ENCODE measurements at places on chromosomes 12 and 14. TPM values are rescaled to one million over a fixed set of nuclear protein-coding genes. Genes with fewer than 3 reads are reported as not detected.

GLIPR1L1 gene
- not detected for total RNA-seq

MYH6 gene
- total RNA-seq, result not detected

TMEM121 gene
- 3.9 TPM for total RNA-seq

MLEC gene
- total RNA-seq, result 82.3 TPM

RERGL gene
- total RNA-seq, result 2.3 TPM

VWF gene
- 116 TPM for total RNA-seq

PAPLN gene
- total RNA-seq, result 47.7 TPM

DNA sequence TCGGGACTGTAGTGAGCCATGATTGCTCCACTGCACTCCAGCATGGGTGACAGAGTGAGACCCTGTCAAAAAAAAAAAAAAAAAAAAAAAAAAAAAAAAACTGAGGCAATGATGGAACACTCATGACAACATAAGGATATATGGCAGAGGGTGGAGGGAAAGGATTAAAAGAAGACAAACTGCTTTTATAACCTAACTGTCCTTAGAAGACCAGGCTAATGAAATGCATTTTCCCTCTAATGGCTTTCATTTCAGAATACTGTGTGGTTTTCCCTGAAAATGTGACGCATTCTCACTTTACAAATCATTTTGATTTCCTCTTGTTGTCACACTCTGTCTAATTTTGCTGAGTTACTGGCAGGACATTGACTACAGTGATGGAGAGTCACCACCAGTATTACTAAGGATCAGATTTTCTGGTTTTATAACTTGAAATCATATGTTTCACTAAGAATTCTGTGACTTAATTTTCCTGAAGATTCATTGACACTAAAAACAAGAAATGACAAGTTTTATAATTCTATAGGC, 137.6 kb upstream of the SSTR1 start:
- no peak for ATAC-seq

DNA sequence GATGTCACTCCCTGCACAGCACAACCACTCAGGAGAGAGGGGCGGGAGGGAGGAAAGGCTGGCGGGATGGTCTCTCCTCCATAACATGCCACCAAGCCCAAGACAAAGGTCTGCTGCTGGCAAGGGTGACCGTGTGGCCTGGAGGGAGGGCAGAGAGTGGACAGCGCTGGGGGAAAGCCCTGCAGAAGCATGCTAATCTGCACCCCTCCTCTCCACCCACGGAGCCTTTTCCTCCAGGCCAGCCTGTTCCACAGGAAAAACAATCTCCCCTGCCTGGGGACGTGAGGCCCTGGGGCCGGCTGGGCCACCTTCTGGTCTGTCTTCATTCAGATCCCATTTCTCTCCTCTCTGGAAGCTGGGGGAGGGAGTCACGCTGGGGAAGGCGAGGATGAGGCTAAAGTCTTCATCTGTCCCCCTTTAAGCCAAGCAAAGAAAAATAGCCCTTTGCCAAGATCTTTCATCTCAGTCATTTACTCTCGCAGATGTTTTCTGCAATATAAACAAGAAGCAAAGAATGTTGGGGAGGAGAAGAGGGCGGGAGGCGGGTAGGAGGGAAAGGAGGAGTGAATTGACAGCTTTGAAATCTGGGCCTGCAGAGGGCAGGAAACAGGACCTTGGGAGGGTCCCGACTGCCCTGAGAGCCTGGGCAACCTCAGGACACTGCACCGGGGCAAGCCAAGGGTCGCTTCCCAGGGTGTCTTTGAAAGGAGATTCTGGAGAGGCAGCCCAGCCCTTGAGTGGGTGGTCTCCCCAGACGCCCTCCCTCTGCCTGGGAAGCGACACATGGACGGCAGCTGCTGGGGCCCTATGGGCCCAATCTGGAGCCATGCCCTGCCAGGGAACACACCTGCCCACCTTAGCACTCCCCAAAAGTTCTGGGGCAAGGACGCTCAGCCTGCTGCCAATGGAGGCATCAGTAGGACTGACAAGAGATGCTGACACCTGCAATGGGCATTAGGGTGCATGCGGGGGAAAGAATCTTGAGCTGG, 133.6 kb downstream of the ZFP36L1 start:
- ATAC-seq, result peak; percentile 27

DNA sequence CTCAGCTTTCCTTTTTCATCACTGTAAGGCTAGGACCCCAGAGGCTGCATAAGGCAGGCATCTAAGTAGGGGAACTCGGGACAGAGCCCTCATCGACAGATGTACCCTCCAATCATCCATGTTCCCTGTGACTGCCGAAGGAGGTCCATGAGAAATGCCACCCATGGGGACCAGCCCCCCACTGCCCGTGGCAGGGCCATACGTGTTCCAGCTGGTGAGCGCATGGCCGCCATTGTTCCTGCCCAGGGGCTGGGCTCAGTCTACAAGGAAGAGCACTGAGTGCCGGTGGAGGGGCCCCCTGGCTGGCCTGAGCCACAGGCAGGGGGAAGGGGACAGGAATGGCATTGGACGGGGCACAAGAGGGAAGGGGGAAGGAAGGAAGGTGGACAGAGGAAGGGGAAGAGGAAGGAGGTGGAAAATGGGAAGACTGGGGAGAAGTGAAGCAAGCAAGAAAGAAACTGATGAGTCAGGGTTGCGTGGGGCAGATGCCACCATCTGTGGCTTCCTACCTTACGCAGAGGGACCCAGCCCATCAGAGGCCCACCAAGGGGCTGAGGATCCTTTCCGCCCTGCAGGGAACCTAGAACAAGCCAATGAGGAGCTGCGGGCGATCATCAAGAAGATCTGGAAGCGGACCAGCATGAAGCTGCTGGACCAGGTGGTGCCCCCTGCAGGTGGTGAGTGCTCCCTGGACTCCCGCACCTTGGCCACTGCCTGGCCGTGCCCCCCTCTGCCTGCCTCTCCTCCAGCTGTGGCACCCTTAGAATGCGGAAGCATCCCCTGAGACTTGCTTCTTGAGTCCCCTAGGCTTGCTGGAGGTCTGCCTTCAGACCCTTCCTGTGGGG, 120.6 kb upstream of the FKBP4 start:
- ATAC-seq, result no peak

DNA sequence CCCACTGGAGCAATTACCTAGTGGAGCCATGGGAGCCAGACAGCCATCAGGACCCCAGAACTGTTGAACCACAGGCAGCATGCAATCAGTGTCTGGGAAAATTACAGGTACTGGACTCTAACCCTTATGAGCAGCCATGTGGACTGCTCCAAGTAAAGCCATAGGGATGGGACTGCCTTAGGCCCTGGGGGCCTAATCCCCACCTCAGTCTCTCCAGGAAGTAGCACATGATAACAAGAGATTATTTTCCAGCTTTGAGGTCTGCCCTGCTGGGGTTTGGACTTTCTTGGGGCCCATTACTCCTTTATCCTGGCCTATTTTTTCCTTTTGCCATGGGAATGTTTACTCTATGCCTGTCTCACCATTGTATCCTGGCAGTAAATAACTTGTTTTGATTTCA, 226.8 kb downstream of the AEBP2 start:
- ATAC-seq, result no peak

- no peak for ATAC-seq
Measured at GRCh38 chr12:71558445-71558844, 105.2 kb downstream of the ZFC3H1 start.

- no peak for ATAC-seq
Measured at GRCh38 chr14:58944343-58944967, 244.0 kb upstream of the DAAM1 start.

- ATAC-seq, result no peak
Measured at GRCh38 chr14:100362311-100362927, 39.3 kb downstream of the SLC25A47 start.

- ATAC-seq, result no peak
Measured at GRCh38 chr14:24556756-24557155, 19.3 kb downstream of the CTSG start.

GRCh38 chr12:67911275-67911600, 78.0 kb upstream of the IFNG-AS1 start:
- no peak for ATAC-seq

DNA sequence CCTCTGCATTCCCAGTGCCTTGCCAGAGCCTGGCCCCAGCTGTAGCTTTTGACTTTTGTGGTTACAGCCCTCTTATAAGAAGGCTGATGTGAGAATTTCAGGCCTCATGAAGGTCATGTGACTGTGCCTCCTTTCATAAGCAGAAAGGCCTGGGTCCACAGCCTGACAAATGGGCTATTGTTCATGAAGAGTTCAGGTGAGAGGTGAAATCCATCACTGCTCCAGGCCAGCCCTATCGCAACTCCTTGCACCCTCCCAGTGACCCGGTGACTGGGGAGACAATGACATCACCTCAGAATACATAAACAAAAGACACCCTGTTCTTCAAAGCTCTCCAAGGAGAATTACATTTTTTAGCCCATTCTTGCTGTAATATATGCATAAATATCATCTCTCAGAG, 321.5 kb downstream of the PCNX1 start:
- no peak for ATAC-seq

DNA sequence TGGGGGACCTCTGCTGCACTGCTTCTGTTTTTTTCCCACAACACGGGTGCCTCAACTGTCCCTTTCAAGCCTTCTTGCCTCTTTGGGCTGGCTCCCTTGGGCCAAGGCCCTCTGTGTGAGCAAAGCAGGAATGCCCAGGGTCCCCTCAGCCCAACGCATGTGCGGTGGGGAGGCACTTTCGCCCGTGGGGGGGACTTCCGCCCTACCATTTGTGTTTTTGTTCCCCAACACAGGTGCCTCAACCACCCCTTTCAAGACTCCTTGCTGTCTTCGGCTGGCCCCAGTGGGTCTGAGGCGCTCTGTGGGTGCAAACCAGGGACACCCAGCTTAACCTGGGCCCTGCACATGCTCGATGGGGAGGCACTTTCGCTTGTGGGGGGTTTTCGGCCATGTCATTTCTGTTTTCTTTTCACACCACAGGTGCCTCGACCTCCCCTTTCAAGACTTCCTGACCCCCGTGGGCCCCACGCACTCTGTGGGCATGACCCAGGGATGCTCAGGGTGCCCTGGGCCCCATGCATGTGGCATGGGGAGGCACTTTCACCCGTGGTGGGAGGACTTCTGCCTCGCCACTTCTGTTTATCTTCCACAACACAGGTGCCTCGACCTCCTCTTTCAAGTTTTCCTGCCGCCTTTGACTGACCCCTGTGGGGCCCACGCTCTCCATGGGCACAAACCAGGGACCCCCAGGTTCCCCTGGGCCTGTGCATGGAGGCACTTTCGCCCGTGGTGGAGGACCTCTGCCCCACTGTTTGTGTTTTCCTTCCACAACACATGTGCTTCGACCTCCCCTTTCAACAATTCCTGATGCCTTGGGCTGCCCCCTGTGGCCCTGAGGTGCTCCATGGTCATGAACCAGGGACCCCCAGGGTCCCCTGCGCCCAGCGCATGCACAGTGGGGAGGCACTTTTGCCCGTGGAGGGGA, 365.7 kb downstream of the ALG10 start:
- ATAC-seq, result no peak

- no peak for ATAC-seq
Measured at GRCh38 chr12:64782191-64782876, 23.1 kb upstream of the GNS start.

DNA sequence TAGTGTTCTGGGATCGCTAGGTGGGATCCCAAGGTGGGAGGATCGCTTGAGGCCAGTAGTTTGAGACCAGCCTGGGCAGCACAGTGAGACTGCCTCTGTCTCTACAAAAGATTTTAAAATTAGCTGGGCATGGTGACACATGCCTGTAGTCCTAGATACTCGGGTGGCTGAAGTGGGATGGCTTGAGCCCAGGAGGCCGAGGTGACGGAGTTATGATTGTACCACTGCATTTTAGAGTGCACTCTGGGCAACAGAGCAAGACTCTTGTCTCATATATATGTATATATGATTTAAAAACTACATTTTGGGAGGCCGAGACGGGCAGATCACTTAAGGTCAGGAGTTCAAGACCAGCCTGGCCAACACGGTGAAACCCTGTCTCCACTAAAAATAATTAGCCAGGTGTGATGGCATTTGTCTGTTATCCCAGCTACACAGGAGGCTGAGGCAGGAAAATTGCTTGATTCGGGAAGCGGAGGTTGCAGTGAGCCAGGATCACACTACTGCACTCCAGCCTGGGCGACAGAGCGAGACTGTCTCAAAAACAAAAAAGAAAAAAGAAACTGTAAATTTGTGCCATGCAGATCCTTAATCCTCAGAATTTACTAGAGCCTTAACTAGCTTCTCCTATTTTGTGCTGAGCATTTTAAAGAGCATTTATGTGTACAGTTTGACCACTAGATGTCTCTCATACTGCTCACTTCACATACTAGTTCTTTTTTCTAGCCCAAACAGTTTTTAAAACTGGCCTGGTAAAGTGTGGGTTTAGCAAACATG, 114.8 kb downstream of the MON2 start:
- peak; percentile 62 for ATAC-seq

DNA sequence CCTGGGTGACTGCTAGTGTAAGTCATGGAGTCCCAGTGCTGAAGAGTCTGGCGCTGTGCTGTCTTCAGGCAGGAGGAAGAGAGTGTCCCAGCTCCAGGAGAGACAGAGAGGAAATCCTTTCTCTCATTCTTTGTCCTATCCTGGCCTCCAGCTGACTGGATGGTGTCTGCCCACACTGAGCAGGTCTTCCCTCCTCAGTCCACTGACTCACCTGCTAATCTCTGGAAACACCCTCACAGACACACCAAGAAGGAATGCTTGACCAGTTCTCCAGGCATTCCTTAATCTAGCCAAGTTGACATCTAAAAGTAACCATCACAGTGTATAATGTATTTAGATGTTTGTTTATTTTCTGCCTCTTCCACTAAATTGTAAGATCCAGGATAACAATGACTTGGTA, 53.9 kb downstream of the EMP1 start:
- ATAC-seq, result no peak

GRCh38 chr14:104111301-104112112, 26.0 kb downstream of the ASPG start:
- ATAC-seq, result no peak

DNA sequence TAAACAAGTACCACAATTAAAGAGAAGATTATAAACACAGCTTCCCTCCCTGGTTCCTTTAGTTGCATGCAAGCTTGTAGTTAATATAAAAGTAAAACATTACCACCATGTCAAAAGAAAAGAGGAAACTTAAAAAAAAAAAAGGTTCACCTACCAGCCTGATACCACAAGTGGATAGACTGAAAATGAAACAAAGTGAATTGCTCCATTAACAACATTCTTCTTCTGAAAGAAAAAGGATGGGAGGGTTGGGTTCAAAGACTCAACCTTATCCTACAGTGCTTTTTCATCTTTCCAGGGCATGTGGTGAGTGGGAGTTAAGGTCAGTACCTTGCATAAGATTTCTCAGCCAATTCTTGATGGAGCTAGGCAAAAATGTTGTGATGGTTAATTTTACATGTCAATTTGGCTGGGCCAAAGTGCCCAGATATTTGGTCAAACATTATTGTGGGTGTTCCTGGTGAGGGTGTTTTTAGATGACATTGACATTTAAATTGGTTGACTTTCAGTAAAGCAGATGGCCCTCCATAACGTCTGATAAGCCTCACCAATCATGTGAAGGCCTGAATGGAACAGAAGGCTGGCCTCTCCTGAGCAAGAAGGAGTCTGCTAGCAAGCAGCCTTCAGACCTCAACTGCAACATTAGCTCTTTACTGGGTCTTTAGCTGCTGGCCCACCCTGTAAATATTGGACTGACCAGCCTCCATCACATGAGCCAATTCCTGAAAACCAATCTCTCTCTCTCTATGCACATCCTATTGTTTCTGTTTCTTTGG, 28.8 kb downstream of the VCPKMT start:
- ATAC-seq, result no peak
